ENCODE measurements at places on chromosomes 11 and 22. TPM values are rescaled to one million over a fixed set of nuclear protein-coding genes. Genes with fewer than 3 reads are reported as not detected.

GRCh38 chr11:1969776-1970175 is 22.6 kb downstream of the MRPL23 start:
- H3K27me3 ChIP-seq, result no peaks in the 10 kb centered on the region
- H3K27ac ChIP-seq, result no peak overlapping the region
- no peak overlapping the region for H3K4me3 ChIP-seq
- no peaks in the 10 kb centered on the region for H3K4me1 ChIP-seq
- no peak for DNase-seq

RPS6KA4 gene
- 24.5 TPM for total RNA-seq

DNA sequence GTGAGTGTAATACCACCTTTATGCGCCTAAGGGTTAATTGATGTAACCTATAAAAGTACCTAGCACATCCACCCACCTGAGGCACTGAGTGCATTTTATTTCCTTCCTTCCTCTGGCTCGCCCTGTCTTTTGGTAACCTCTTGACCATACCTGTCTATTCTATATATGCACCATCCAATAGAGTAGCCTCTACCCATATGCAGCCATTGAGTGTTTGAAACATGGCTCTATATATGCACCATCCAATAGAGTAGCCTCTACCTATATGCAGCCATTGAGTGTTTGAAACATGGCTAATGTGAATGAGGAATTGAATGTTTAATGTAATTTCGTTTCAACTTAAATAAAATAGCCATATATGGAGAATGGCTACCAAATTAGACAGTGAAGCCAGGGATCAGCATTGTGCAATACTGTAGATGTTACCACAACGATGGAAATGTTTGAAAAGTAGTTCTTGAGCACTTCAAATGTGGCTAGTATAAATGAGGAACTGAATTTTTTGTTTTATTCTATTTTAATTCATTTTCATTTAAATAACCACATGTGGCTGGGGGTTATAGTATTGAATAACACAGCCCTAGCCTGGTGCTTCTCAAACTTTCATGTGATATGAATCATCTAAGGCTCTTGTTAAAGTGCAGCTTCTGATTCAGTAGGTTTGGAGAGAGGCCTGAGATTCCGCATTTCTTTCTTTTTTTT is 33.8 kb downstream of the SLC35F2 start:
- H3K36me3 ChIP-seq, result peaks cover 4% of the 10 kb centered on the region
- H3K4me3 ChIP-seq, result no peak overlapping the region
- H3K27me3 ChIP-seq, result no peaks in the 10 kb centered on the region
- H3K27ac ChIP-seq, result no peak overlapping the region
- no peak for DNase-seq
- peaks cover 16% of the 10 kb centered on the region for H3K4me1 ChIP-seq

DNA sequence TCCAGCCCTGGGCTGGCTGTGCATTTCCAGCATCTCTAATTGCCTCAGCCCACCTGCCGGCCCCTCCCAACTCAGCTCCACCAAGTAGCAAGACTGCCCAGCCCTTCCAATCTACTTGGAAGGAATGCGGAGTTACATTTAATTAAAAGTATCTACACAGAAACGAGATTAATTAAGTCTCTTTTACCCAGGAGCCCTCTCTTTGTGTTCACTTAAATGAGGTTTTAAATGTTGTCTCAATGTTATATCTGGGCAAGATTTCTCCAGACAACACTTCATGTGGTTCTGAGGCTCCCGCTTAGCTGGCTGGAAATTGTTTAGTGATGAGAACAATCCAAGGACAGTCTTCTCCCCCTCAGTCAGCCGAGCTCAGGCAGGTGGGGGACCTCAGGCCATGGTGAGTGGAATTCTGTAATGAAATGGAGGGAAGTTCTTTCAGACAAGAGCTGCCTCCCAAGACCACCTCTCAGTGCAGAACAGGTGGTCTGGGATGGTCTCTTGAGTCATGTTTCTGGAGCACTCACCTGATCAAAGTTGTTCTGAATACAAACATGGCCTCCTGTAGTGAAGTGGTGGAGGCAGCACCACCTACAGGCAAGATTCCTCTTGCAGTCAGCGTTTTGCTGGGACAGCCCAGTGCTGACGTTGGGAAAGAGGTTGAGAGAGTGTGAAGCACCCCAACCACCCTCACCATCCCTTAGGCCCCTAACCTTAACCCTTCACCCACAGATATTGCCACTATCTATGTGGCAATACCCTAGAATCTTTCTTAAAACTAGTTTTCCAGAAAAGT is 371.6 kb downstream of the CADM1 start:
- no peaks in the 10 kb centered on the region for H3K27me3 ChIP-seq
- H3K36me3 ChIP-seq, result no peaks in the 10 kb centered on the region
- no peak for DNase-seq
- H3K4me1 ChIP-seq, result no peaks in the 10 kb centered on the region
- H3K27ac ChIP-seq, result no peak overlapping the region

- no peaks in the 10 kb centered on the region for H3K4me1 ChIP-seq
- H3K4me3 ChIP-seq, result no peak overlapping the region
- H3K27me3 ChIP-seq, result peaks cover 41% of the 10 kb centered on the region
- DNase-seq, result no peak
Observed at GRCh38 chr11:122523846-122524805, 131.4 kb upstream of the UBASH3B start.

DNA sequence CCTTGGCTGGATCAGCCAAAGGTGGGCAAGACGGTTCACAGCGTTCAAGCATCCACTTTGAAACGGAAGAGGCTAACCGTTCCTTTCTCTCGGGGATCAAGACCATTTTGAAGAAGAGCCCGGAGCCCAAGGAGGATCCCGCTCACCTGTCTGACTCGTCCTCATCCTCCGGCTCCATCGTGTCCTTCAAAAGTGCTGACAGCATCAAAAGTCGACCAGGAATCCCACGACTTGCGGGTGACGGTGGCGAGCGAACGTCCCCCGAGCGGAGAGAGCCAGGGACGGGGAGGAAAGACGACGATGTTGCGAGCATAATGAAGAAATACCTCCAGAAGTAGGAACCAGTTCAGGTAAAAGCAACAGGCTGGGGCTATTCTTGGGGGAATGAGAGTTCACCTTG is 141.9 kb upstream of the SEZ6L start:
- H3K4me1 ChIP-seq, result no peaks in the 10 kb centered on the region
- no peak for DNase-seq
- no peaks in the 10 kb centered on the region for H3K36me3 ChIP-seq
- peaks cover 1% of the 10 kb centered on the region for H3K27me3 ChIP-seq

GRK3 gene
- total RNA-seq, result 27.6 TPM

GRCh38 chr11:112113539-112114457 is 27.1 kb downstream of the SDHD start:
- no peaks in the 10 kb centered on the region for H3K36me3 ChIP-seq
- H3K27me3 ChIP-seq, result no peaks in the 10 kb centered on the region
- H3K27ac ChIP-seq, result no peak overlapping the region
- peaks cover 15% of the 10 kb centered on the region for H3K4me1 ChIP-seq
- no peak overlapping the region for H3K4me3 ChIP-seq
- no peak for DNase-seq

GRCh38 chr11:86800076-86800959 is at the start of gene PRSS23:
Gene PRSS23 (plus strand): TSS chr11:86800542. CDS start chr11:86807644, 7,102 bp downstream.
- peaks cover 24% of the 10 kb centered on the region for H3K4me1 ChIP-seq
- peaks cover 6% of the 10 kb centered on the region for H3K36me3 ChIP-seq
- peak; percentile 57 for DNase-seq
- H3K27ac ChIP-seq, result peak within 1 kb of the TSS; percentile 25

KCNQ1 gene
- 9.6 TPM for total RNA-seq

SCGB2A2 gene
- not detected for total RNA-seq

DNA sequence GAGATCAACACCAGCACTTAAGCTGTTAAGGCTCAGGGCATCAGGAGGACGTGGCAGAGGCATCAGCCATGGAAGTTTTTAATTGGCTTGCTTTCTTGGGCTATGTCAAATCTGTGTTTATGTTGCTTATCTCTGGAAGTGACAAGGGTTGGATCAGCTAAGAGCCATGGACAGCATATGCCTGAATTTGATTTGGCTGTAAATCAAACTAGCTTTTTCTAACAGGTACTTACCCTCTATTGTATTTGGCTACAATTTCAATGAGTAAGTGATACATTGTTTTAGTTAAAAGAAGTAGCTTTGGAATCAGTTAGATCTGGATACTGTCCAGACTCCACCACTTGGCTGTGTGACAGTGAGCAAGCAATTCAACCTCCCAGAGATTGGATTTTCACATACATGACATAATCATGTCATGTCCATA is 936.6 kb downstream of the OPCML start:
- H3K4me1 ChIP-seq, result no peaks in the 10 kb centered on the region
- no peak overlapping the region for H3K4me3 ChIP-seq
- no peaks in the 10 kb centered on the region for H3K36me3 ChIP-seq
- no peak overlapping the region for H3K27ac ChIP-seq

- H3K36me3 ChIP-seq, result no peaks in the 10 kb centered on the region
- H3K27ac ChIP-seq, result no peak overlapping the region
- no peaks in the 10 kb centered on the region for H3K4me1 ChIP-seq
Observed at GRCh38 chr11:101738452-101738851, 154.6 kb upstream of the TRPC6 start.

DNA sequence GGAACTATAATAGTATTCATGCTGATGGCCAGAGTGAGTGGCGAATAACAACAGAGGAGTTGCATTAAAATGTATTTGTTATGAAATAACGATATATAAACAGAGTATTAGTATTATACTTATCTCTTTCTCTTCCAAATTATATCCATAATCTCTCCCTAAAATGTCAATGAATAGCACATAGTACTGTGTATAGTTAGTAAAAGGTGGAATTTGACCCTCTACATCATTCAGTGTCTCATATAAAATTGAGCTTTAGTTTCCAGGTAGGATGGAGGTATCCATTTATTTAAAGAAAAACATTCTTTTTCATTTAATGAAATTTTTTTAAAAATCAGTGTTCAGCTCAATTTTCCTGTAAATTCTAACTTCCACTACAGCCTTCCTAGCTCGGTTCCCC is 34.4 kb upstream of the TECTA start:
- no peak overlapping the region for H3K27ac ChIP-seq
- no peak for DNase-seq
- peaks cover 38% of the 10 kb centered on the region for H3K36me3 ChIP-seq
- no peak overlapping the region for H3K4me3 ChIP-seq
- no peaks in the 10 kb centered on the region for H3K27me3 ChIP-seq

APOA5 gene
- total RNA-seq, result not detected

- H3K27me3 ChIP-seq, result peaks cover 15% of the 10 kb centered on the region
- no peak for DNase-seq
- H3K4me3 ChIP-seq, result no peak overlapping the region
- no peaks in the 10 kb centered on the region for H3K4me1 ChIP-seq
- H3K27ac ChIP-seq, result no peak overlapping the region
Observed at GRCh38 chr11:125211948-125212340, 47.4 kb downstream of the PKNOX2 start.

MS4A4E gene
- not detected for total RNA-seq

HEPHL1 gene
- not detected for total RNA-seq

GRCh38 chr11:68659158-68659921 is 25.0 kb upstream of the GAL start:
- peaks cover 8% of the 10 kb centered on the region for H3K27me3 ChIP-seq
- H3K4me1 ChIP-seq, result no peaks in the 10 kb centered on the region
- no peak for DNase-seq
- H3K36me3 ChIP-seq, result no peaks in the 10 kb centered on the region
- no peak overlapping the region for H3K27ac ChIP-seq

DNA sequence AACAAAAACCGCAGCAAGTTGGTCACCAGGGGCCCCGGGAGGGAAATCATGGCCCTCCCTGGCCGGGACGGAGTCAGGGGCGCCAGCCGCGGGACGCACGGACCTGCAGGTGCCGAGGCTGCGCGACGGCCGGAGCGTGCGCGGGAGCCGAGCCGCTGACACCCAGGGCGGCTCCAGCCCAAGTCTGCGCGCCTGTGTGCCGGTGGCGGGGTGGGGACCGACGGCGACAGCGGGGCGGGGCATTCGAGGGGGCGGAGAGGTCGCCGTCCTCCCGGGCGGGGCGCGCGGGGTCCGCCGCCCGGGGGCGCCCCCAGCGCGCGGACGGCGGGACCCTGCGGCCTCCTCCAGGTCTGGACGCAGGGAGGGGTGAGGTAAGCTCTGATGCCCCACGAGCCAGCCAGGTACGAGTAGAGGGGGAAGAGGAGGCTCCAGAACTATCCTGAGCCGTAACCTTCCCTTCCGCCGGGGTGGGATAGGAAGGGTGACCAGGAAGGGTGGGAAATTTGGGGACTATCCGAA is at the start of gene ESAM:
ESAM (minus strand) TSS at position 186 of the 519 bp plus-strand sequence; CDS start at position 50, 136 bp downstream.
- H3K4me1 ChIP-seq, result peaks cover 22% of the 10 kb centered on the region
- peaks cover 4% of the 10 kb centered on the region for H3K36me3 ChIP-seq
- DNase-seq, result peak; percentile 80
- peaks cover 45% of the 10 kb centered on the region for H3K27me3 ChIP-seq
- peak within 1 kb of the TSS; percentile 94 for H3K4me3 ChIP-seq
- H3K27ac ChIP-seq, result peak within 1 kb of the TSS; percentile 42

SOX6 gene
- total RNA-seq, result 0.04 TPM

DNA sequence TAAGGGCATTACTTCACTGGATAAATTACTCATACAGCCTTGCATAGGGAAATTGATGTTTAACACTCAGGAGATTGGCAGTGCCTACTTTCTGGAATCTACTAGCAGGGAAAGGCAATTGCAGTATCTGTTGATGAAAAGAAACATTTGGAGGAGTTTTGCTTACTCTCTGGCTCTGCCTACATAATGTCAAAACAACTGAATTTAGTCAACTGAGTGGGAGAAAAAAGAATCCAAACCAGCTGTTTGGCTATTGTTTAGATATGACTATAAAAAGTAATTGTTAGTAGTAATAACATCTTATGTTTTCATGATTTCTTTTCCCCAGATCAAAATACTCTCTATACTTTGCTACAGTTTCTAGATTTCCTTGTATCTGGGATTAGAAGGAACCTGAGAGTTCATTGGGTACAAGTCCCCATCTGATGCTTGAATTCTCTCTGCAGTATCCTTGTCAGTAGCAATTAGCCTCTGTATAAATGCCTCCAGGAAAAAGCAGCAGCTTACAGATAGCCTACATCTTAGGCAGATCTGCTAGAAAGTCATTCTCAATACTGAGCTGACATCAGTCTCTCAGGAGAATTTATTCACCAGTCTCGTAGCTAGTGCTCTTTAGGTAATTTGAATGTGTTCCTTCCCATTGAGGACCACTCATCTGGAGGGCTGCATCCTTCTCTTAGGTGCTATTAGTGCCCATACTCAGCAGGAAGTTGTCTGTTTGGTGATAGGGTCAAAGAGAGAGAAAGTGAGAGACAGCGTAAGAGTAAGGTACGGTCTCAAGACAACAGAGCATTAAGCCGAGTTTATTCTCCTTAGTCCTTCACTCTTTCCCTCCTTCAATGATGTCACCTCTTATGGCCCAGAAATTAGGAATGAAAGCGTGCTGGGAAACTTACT is 185.9 kb upstream of the CCDC90B start:
- DNase-seq, result no peak
- no peak overlapping the region for H3K27ac ChIP-seq
- no peak overlapping the region for H3K4me3 ChIP-seq
- H3K36me3 ChIP-seq, result no peaks in the 10 kb centered on the region
- H3K4me1 ChIP-seq, result no peaks in the 10 kb centered on the region

SLC22A25 gene
- total RNA-seq, result not detected

GRCh38 chr22:44814266-44815098 is 62.1 kb downstream of the ARHGAP8 start:
- H3K27me3 ChIP-seq, result peaks cover 4% of the 10 kb centered on the region
- DNase-seq, result no peak
- H3K36me3 ChIP-seq, result no peaks in the 10 kb centered on the region
- no peaks in the 10 kb centered on the region for H3K4me1 ChIP-seq
- H3K4me3 ChIP-seq, result no peak overlapping the region
- H3K27ac ChIP-seq, result no peak overlapping the region

LARGE2 gene
- 1.5 TPM for total RNA-seq

SLC22A8 gene
- not detected for total RNA-seq

SPI1 gene
- total RNA-seq, result 0.25 TPM

GRCh38 chr22:42842658-42843370 is 14.3 kb downstream of the ARFGAP3 start:
- no peaks in the 10 kb centered on the region for H3K27me3 ChIP-seq
- H3K4me1 ChIP-seq, result peaks cover 11% of the 10 kb centered on the region
- no peak for DNase-seq
- H3K36me3 ChIP-seq, result peaks cover 21% of the 10 kb centered on the region
- no peak overlapping the region for H3K27ac ChIP-seq
- H3K4me3 ChIP-seq, result no peak overlapping the region
